ENCODE measurements at places on chromosomes 1 and 21.

DNA sequence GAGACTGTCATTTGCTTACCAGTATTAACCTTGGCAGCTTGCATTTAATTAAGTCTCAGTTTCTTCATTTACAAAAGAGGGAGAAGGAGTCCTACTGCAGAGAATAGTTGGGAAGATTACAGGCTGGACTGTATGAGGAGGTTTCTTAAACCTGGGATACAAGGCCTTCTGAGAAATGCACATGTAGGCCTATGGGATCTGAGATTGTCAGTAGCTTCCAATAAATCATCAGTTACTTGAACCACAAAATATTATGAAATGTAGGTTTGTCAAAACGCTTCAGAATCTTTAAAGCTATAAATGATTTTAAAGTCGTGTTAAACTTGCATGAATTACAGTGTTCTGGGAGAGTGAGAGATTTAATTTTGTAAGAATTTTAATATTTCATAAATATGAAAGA lies 69.6 kb downstream of the NRIP1 start:
- DNase-seq = no peak

- DNase-seq = no peak
Observed at GRCh38 chr1:179808503-179808902, 65.4 kb downstream of the FAM163A start.

DNA sequence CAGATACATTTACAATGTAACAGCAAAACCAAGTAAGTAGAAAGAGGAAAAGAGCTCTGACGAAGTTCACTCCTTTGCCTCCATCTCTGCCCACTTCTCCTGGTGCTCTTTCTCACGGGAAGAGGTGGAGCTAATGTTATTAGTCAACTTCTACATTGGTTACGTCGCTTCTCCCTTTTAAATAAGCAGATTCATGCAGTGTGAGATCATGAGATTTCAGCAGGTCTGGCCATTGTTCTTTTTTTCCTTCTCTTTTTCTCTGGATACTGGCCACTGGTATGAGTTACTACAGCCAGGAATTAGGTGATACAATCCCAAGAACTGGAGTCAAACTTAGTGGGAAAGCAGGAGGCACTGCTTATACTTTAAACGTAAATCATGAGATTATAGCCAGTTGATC lies 207.1 kb downstream of the AKT3 start:
- DNase-seq = no peak

- no peak for DNase-seq
Observed at GRCh38 chr1:6956488-6957159, 171.4 kb downstream of the CAMTA1 start.

DNA sequence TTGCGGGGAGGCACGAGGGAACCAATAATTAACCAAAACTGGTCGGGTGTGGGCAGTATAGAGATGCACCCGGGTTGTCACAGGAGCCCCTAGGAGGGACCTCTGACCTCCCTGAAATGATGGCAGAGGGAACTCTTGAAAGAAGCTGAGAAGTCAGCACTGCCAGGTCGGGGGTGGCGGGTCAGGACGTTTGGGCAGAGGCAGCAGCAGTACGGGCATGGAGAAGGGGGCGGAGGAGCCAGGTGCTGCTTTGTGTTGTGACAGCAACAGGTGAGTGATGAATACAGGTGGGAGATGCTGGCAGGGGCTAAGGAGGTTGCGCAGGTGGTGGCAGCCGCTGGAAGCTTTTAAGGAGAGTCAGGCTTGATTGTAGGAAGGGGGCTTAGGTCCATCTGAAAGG lies 11.7 kb downstream of the TNFRSF1B start:
- no peak for DNase-seq

- DNase-seq = no peak
Observed at GRCh38 chr1:63603810-63604209, 10.6 kb downstream of the PGM1 start.

DNA sequence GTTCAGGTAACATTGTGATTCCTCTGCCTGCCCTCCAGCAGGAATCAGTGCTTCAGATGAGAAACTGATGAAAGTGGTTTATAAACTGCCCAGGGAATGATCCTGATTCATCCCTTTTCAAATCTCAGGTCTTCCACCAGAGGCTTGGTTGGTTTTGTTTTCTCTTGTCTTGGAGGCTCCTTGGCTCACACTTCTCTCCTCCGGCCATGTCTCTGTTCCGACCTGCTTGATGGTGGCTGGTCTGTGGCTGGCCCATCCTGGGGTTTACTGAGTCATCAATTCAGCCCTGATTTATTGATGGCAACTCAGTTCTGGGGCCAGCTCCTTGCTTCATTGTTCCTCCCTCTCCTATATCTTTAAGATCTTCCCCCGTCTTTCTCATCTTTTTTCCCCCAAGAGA lies 56.6 kb upstream of the SLC2A1 start:
- no peak for DNase-seq

DNA sequence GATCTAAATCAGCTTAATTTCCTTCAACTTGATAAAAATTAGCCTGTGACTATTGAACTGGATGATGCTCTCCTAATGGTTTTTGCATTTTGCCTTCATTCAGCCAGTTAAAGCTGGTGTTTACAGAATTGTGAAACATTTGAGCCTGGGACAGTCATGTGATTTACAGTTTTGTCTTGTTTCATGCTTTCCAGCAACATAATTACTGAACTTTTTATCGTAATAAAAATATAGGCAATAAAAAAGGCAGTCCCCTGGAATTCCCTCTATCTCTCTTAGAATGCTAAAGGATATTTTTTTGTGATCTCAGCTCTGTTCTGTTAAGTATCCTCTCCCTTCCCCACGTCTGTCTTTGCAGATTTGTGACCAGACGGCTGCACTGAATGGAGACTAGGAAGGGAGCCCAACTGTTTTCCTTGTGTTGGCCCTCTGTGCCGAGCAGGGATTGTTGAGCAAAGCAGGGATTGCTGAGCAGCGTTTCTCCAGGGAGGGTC lies 70.3 kb upstream of the RGL1 start:
- no peak for DNase-seq

- no peak for DNase-seq
Observed at GRCh38 chr1:228333739-228334115, 72.9 kb downstream of the TRIM11 start.
